ENCODE measurements at places on chromosomes 5 and 9. TPM values are rescaled to one million over a fixed set of nuclear protein-coding genes. Genes with fewer than 3 reads are reported as not detected.

DNA sequence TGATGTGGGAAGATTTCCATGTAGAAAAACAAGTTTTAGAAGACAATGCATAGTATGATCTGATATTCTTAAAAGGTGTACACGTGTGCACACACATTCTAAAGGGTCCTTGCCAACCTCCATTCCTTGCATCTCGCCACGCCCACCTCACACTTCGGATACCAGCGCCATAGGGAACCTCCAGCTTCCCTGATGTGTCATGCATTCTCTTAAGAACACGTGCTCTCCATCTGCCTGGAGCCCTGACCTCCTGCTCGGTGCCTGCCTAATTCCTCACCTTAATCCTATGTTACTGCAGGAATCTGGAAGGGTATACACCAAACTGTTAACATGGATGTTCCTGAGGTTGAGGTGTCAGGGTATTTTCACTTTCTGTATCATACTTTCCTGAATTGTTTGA is 63.1 kb downstream of the PTCD2 start:
- no peak for DNase-seq

DNA sequence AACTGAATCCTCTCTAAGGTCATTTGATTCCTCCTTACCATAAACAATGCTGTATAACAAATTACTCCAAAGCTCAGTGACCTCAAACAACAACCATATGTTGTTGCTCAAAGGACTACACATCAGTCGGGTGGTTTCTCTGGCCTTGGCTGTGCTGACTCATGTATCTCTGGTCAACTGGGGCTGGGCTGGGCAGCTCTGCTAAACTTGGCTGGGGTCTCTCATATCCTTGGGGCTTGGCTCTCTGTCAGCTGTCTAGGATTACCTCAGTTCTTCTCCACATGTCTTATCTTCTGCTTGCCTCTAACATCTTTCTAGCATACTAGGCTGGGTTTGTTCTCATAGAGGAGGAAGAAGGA is 86.4 kb downstream of the GALNT10 start:
- peak; percentile 54 for DNase-seq

DNA sequence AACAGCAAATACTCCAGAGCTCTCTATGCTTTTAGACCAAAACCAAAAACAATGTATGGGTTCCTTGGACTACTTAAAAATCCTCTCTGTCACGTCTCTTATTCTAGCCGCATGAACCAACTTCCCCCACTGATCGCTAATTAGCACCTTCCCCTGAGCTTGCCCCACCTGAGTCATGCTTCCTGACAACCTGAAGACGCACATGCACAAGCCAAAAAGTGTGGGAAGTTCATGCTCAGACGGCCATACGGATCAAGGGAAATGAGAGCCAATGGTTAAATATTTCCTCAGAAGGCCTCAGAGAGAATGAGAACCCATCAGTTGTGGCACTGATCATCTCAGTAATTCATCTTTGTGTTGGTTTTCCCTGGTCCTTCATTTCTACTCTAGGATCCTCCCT is 199.7 kb downstream of the BNC2 start:
- no peak for DNase-seq

OR13C2 gene
- not detected for total RNA-seq

DNA sequence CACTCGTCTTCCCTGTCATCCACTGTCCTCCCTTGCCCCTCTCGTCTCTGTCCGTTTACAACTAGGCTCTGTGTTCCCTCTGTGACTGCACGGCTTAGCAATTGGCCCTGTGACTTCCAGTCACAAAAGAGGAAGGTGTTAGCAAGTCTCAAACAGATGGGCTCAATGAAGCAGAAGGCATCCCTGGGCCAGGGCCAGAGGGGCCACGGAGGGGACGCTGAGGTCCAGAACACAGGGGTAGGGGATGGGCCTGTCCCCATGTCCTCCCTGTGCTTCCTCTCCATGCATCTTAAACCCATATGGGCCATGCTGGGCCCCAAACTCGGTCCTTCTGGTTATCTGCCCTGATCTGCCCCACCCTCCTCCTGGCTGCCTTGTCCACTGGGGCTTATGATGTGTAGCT is at the start of gene CD72:
CD72 (minus strand) TSS at position 89 of the 403 bp plus-strand sequence. CDS start 110 bp downstream, outside the sequence.
- no peak for DNase-seq

ADAMTS12 gene
- 0.21 TPM for total RNA-seq

CACNA1B gene
- 0.22 TPM for total RNA-seq

CEL gene
- total RNA-seq: 2.4 TPM

DNA sequence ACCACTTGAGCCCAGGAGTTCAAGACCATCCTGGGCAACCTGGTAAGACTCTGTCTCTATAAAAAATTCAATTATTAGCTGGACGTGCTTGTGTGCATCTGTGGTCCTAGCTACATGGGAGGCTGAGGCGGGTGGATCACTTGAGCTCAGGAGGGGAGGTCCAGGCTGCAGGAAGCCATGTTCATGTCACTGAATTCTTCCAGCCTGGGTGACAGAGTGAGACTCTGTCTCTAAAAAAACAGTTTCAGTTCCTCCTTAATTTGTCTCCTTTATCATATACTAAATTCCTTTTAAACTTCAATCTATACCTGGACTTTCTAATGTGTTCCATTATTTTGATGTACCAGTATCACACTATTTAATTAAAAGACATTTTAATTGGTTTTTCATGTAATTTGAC is 422.2 kb upstream of the TLE4 start:
- DNase-seq: no peak

- DNase-seq: no peak
Measured at GRCh38 chr5:96753848-96754247, 53.9 kb downstream of the ERAP1 start.

GRCh38 chr5:90968319-90968718 is 409.7 kb downstream of the ADGRV1 start:
- DNase-seq: no peak

GRCh38 chr5:138696501-138696900 is 56.7 kb upstream of the CTNNA1 start:
- DNase-seq: no peak

FRRS1L gene
- 0.81 TPM for total RNA-seq

DNA sequence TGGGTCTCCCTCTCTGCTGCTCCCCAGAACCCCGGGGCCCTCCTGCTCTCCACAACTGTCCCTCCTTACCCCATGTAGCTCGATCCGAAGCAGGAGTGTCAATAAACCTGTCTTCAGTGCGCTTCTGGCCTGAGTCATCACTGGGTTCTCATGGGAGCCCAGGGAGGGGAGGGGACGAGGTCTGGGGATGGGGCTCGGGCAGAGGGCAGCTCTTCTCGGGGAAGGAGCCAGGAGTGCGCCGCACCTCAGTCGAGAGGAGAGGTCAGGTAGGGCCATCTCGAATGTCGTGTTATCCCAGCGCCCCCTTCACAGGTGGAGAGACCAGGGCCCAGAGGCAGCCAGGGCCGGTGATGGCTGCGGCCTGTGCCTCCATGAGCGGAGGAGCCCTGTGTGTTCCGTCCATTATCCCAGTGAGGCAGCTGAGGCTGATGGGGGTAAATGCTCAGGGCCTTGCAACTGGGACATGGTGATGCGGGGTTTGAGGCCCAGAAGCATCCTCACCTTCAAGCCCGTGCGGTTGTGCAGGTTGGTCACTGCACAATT is 52.1 kb downstream of the LRSAM1 start:
- DNase-seq: no peak

DNA sequence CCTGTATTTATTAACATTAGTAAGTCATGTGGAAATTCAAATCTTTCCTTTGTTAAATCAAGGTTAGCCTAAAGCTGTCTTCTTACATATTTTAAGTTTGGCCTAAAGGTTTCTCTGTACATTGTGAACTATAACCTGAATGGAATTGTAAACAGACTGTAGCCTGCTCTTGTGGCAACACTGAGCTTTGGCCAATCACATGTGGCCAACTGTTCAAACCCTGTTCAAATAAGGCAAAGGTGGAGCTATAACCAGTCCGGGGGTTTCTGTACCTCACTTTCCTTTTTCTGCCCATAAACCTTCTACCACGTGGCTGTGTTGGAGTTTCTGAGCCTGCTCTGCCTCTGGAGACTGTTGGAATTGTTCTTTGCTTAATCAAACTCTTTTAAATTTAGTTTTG is 3.3 kb upstream of the HAPLN1 start:
- DNase-seq: no peak

- DNase-seq: no peak
Measured at GRCh38 chr9:119834064-119834620, 464.9 kb upstream of the BRINP1 start.

- no peak for DNase-seq
Measured at GRCh38 chr5:139600336-139600949, 39.3 kb downstream of the UBE2D2 start.

DNA sequence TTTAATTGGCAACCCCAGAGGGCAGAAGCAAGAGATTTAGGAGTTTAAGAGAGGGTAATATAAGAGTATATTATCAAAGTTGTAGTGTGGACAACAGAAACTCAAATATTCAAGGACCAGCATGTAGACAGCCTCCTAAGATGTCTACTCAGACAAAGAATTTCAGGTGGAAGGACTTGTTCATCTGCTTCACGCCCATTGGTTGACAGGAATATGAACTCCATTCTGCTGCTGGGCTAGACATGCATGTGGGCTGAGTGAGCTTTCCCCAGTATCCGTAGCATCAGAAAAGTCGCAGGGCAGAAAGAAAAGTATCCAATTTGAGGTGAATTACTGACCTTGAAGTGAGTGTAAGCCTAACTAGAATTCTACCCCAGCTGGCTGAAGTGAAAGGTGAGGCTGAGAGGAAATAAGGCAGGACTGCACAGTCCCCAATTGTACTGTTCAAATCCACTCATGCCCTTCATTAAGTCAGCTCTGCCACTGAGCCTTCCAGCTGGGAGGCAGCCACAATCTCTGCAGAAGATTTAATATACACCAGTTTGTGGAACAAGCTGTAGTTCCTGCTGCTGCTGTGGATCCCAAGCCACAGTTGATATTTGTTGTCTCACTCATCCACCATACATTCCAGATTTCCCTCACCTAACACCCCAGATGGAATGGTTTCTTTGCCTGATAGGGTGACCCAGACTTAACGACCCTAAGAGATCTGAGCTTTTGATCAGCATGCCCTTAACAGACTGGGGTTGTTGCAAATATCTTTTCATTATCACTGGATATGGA is 41.2 kb downstream of the PDCD1LG2 start:
- no peak for DNase-seq

CKS2 gene
- total RNA-seq: 14.9 TPM

DNA sequence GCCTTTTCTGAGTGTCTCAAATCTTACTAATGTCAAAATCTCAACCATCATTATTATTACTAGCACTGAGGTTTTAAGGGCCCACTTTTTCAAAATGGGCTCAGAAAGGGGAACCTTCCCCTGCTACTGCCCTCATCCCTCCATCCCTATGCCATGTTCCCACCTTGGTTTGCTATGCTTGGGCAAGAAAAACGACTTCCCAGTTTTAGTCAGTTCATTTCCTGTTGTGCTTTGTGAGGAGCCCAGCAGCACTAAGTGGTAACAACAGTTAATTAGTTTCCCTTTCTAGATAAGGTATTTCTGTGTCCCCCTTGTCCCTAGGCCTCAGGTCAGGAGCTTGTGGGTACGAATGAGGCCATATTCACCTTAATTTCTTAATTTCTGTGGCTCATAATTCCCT is 595.2 kb downstream of the RAB3C start:
- no peak for DNase-seq

DNA sequence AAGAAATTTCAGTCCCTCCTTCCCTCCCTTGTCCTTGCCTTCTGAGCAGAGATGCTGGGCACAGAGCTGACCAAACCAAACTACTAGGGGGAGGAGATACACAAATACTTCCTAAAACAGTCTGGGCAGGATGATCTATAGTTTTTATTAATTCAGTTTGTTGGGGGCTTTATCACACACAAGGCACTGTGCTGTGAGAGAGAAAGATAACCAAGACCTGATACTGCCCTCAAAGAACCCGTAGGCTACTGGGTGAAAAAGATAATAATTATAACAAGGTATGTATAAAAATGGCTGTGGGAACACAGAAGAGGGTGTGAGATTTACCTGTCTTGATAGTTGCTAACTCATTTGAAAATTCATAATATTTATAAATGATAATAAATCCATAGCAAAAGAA is 354.7 kb downstream of the NDUFS4 start:
- DNase-seq: no peak

DNA sequence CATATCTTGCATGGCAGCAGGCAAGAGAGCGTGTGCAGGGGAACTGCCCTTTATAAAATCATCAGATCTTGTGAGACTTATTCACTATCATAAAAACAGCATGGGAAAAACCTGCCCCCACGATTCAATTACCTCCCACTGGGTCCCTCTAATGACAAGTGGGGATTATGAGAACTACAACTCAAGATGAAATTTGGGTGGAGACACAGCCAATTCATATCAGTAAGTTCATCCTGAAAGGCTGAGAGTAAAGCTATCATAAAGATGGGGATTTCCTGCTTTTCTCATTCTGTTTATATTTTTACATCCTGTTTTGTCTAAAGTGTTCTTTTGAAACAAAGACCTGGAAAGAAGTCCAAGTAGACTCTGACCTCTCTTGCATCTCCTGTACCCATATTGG is 28.9 kb upstream of the IL33 start:
- no peak for DNase-seq

GRCh38 chr5:140556438-140556837 is 835 bp downstream of the SRA1 start:
- DNase-seq: no peak

LMX1B gene
- total RNA-seq: 0.14 TPM

DNA sequence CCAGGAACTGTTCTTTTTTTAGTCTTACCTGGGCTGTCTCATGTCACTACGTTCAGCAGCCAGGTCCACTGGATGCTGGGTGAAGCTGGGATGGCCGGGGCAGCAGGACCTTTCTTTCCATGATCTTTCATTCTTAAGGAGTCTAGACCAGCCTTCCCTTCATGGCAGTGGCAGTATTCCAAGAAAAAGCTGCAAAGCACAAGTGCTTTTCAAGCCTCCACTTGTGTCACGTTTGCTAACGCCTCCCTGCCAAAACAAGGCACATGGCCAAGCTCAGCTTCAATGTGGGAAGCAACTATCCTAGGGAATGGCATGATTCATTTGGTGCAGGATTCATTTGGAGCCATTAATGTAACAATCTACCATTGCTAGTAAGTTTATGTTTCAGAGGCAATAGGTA is 94.8 kb downstream of the RCL1 start:
- no peak for DNase-seq

GRCh38 chr5:150529555-150529954 is 21.6 kb downstream of the NDST1 start:
- DNase-seq: no peak

STPG3 gene
- total RNA-seq: not detected

CYSTM1 gene
- total RNA-seq: 162 TPM

- DNase-seq: peak; percentile 28
Measured at GRCh38 chr5:179668391-179668790, 12.4 kb downstream of the CBY3 start.

- peak; percentile 13 for DNase-seq
Measured at GRCh38 chr5:460273-460625, 17.3 kb downstream of the EXOC3 start.

GRCh38 chr9:71271602-71272001 is 150.2 kb upstream of the TRPM3 start:
- DNase-seq: no peak

PDLIM4 gene
- total RNA-seq: 11.9 TPM

SLCO4C1 gene
- 2.3 TPM for total RNA-seq

PFN3 gene
- not detected for total RNA-seq

SVEP1 gene
- 16.9 TPM for total RNA-seq

PTPN3 gene
- total RNA-seq: 29.4 TPM
